ENCODE measurements at places on chromosomes 7 and 10. TPM values are rescaled to one million over a fixed set of nuclear protein-coding genes. Genes with fewer than 3 reads are reported as not detected.

Gene GIMAP6
- not detected for total RNA-seq

Gene IL2RA
- under 0.01 TPM for total RNA-seq

Gene NACAD
- 2.6 TPM for total RNA-seq

Gene IKZF1
- total RNA-seq: not detected

DNA sequence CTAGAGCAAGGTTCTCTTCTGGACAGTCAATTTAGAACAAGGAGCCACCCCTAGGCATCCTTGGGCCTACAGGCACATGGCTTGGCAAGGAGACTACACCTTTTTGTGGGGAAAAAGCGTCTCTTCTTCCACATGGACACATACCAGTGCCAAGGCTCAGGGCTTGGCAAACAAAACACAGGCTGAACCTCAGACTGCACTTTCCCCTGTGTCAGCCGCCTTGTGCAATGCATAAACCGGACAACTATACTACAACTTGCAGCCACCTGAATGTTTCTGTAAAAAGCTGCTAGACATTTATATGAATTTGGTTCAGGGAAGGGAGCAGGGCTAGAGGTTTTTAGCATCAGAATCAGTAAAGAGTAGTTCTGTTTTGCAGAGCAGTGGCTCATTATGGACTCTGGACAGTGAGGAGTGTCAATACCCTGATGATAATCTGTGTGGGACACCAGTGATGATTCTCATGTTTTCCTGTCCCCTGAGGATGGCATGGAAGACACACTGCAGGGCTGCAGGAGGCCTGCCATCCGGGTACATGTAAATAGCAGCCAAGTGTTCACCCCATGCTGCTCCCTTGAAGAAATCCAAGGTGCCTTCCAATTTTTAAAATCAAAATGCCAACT is 118.9 kb downstream of the GATA3 start:
- DNase-seq: no peak

DNA sequence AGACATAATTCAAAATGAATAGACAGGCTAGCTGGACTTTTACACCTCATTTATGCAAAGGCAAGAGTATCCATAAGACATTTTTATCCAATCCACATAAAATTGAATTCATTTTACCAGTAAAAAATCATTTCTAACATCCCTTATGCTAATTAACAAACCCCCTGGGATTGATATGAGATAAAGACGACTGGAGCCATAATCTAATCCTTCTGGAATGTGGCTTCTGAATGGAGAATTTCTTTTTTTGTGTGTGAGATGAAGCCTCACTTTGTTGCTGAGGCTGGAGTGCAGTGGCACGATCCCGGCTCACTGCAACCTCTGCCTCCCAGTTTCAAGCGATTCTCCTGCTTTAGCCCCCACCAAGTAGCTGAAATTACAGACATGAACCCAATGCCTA is 90.4 kb downstream of the AKR1D1 start:
- no peak for DNase-seq

- DNase-seq: no peak
These were observed 102.8 kb downstream of the PIP4K2A start for GRCh38 chr10:22611425-22612115.

DNA sequence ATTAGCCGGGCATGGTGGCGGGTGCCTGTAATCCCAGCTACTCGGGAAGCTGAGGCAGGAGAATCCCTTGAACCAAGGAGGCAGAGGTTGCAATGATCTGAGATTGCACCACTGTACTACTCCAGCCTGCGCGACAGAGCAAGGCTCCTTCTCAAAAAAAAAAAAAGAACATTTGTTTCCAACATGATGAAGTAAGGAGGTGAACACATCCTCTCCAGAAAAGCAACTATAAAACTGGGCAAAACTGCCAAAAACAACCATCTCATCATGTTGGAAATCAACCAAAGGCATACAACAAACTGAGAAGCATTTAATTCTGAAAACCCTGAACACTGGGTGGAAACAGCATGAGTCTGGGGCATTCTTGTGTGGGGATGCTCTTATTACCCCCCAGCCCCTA is 14.3 kb downstream of the PRTFDC1 start:
- DNase-seq: no peak
